ENCODE measurements at places on chromosomes 6 and 20.

- DNase-seq, result no peak
Observed at GRCh38 chr20:18837718-18838117, 24.1 kb downstream of the SCP2D1 start.

DNA sequence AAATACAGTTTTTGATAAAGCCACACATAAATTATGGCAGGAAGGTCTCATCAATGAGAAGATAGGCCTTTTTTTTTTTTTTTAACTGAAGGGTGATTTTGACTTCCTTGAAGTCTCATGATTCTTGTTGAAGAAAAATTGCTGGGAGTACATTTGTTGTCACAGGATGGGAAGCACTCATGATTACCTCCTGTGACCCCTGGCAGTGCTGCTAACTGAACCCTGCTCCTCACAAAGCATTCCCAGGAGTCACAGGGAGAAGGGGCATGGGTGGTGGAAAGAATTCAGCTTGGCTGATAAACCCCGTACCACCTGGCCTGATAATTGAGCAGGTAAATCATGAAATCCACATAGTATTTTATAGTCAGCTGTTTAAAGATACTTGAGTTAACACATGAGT lies 86.9 kb downstream of the CD109 start:
- no peak for DNase-seq

GRCh38 chr6:29676981-29677601 lies 3.9 kb downstream of the ZFP57 start:
- DNase-seq, result no peak

DNA sequence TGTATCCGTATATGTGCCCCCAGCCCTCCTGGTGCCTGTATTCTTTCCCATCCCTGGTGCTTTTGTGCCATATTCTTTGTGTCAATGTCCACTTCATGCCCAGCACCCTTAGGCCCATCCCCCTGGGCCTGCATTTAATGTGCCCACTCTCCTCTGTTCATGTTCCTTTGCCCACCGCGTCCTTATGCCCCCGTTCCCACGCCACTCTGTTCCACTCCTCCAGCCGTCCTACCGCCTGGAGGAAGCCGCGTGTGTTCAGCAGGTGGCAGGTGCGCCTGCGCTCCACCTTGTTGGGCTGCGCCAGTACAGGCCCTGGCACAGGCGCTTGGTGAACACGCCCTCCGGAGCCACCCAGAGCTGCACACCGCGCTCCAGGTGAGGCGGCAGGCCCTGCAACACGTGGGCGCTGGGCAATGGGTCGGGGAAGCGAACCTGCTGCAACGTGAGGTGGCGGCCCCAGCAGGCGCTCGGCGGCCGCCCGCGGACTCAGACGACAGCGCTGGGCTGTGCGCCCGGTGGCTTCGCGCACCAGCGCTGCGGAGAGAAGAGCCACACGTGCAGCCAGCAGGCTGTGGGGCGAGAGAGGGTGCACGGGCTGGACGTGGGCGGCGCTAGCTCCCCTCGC lies 4.0 kb upstream of the FOXS1 start:
- DNase-seq, result no peak

DNA sequence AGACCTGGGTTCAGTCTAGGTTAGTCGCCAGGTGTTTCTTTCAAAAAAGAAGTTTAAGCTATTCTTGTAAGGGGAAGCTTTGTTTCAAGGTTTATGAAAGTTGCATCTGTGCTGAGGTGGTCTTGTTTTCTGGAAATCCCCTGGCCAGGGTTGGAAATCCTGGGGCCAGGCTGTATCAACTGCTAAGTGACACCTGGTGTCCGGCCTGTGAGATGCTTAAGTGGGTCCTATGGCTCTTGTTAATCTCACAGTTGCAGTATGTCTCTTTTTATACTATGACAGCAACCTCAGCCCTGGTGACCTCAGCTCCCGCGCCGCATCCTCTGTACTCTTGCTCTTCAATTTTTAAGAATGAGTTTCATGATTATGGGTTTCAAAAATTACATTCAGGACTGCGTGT lies 72.0 kb downstream of the CHMP4B start:
- DNase-seq, result no peak

DNA sequence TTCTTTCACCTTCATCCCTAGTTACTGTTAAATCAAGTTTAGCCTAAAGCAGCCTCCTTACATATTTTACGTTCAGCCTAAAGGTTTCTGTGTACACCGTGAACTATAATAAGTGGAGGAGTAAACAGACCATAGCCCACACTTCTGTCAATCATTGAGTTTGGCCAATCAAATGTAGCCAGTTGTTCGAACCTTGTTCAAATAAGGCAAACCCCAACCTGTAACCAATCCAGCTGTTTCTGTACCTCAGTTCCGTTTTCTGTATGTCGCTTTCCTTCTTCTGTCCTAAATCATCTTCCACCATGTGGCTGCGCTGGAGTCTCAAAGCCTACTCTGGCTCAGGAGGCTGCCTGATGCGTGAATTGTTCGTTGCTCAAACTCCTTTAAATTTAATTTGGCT lies 1.8 kb upstream of the FBXO30 start:
- no peak for DNase-seq

GRCh38 chr6:130537447-130537846 lies 171.6 kb downstream of the TMEM200A start:
- DNase-seq, result no peak

GRCh38 chr6:150267686-150268561 lies 100.9 kb upstream of the IYD start:
- no peak for DNase-seq

DNA sequence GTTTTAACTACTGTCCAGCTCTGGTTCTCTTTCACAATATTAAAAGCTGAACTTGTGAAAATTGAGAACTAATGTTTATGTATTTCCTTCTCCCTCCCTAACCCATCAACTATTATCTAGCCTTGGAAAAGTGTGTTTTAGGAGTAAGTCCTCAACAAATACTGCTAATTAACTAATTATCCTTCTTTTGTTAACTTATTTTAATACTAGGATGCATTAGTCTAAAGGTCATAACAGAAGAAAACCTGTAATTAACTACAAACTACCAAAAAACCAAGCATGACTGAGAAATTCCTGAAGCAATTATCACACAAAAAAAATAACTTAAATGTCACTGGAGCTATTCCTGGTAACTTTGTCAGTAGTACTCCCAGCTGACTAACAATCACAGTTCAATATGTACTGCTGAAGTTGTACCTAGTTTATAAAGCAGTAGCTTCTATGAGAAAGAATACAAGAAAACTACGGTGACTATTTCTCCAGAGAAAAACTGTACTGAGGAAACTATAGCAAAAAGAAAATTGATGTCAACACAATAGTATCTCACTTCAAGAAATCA lies 301.9 kb downstream of the LAMA2 start:
- no peak for DNase-seq

DNA sequence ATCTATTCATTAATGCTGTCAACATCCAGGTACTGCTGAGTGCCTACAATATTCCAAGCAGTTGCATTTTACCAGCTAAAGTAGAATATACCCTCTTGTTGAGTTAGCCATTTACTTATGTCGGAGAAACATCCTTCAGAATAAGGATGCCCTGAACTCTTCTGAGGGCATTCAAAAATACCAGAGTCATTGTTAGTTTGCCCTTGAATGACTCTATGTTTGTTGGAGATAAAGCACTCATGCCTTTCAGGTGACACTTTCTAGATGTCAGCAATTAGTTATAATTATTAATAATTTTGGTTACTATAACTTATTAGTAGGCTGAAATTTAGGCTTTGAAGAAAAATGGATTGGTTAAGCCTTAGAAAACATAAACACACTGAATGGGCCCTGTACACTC lies 286.2 kb upstream of the STXBP5 start:
- no peak for DNase-seq

DNA sequence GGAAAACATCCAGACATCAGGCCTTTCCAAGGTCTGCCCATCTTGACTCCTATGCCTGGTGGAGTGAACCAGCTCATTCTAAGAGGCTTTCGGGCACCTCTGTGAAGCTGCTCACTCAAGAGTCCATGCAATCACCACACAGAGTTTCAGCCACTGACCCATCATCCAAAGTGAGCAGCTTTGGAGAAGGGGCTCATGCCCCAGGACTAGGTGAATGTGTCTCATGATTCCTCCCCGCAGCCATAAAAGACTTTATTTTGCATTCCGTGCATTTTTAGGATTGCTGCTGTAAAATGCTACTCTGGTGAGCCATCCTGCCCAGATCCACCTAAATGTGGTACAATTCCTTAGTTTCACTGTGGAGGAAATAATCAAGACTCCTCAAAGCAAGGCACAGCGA lies 44.5 kb upstream of the EZR start:
- no peak for DNase-seq

DNA sequence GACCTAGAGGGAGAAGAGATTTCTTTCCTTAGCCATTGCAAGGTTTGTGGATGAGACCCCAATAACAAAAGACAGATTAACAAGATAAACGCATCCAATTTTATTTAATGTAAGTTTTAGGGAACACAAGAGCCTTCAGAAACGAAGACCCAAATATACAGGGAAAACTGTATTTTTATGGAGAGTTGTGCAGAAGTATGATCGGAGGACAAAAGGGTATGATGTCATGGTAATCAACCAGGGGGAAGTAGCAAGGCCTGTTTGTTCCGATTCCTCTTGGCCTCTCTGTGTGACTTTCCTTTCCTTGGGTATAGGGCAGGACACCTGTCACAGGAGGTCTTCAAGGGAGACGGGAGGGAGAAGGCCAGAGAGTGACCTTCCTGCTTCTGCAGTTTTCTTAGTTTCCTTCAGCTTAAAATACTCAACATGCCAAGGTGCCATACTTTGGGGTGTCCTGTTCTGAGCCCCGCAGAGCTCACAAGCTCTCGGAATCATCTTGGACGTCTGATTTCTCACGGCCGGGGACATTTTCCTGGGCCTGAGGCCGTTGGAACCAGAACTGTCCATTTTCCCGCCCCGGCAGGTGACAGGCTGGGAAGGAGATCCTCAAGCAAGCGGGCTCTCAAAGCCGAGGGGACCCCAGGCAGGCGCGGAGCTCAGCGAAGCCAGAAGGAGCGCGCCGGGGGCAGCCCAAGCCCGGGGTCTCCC lies 21.7 kb downstream of the TMC2 start:
- no peak for DNase-seq

DNA sequence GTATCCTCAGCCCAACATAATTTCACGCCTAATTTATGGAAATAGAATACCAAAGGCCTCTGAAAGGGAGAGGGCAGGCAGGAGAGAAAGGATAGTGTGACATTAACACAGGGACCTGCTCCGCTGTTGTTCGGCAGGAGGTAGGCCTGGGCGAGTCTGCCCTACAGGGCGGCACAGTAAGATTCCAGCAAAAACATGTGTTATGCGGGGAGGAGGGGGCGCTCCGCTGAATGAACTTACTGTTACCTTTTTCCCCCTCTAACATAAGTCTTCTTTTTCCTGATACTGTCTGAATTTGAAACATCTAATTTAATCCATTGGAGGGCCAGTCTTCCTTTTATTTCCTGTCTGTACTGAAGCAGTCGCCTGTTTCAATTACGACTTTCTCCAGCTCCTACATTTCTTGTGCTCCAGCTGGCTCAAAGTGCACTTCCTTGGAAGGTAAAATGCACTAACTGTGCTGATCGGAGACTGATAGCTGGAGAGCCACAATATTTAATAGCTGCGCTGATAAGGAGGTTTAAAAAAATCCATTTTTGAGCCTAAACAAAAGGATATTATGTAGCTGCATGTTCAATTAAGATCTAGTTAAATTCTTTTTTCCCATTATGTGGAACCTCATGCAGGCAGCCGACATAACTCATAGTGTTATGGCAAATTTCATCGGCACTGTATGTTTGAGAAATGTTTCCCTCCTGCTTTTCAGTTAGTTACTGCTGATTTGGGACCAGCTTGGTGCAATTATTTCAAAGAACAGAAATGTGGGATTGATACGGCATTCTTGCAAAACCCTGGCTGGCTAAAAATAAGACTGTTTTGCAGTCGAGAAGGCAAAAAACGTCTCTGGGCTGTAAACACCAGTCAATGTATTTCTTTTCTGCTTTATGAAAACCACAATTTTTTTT lies 193.0 kb downstream of the FOXC1 start:
- DNase-seq, result no peak

- DNase-seq, result no peak
Observed at GRCh38 chr20:40582531-40582930, 106.5 kb downstream of the MAFB start.

- no peak for DNase-seq
Observed at GRCh38 chr6:56356426-56356825, 109.0 kb upstream of the COL21A1 start.

DNA sequence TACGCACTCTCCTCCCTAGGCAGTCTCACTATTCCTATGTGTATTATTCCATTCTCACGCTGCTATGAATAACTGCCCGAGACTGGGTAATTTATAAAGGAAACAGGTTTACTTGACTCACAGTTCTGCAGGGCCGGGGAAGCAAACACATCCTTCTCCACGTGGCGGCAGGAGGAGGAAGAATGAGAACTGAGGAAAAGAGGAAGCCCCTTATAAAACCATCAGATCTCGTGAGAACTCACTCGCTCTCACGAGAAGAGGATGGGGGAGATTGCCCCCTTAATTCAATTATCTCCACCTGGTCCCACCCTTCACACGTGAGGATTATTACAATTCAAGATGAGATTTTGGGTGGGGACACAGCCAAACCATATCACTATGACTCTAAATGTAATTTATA lies 61.9 kb downstream of the ECT2L start:
- DNase-seq, result no peak

GRCh38 chr6:56479381-56479780 lies 163.3 kb downstream of the DST start:
- no peak for DNase-seq

GRCh38 chr6:26307850-26308249 lies 57.1 kb upstream of the BTN3A2 start:
- DNase-seq, result no peak

DNA sequence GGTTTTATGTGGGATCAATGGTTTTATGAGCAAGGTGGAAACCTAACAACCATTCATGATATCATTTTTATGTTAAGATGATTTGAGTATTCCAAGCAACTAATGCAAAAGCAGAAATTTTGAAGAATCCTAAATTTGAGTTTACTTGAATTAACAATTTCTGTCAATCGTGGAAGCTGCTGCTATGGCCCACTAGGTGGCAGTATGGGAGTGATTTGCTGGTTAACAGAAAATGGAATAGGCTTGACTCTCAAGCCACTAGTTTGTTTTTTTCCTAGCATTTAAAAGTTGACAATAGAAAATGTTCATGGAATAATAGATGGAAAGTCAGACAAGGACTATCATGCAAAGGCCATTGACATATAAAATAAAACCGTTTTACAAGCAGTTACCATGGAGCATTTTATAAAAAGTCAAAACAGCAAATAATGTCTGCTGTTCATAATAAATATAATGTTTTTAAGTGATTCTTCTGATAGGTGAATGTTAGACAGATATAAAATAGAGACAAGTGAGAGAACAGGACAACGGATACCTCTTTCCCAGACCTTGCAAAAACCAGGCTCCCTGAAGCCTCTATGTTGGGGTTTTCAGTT lies 43.0 kb upstream of the TMEM200A start:
- DNase-seq, result peak; percentile 22

Measured in stimulated activated CD8-positive, alpha-beta memory T cell treated with anti-CD3 and anti-CD28 coated beads, Interleukin-4, amount 100 ng/mL, for 4 hours (primary cell).